A549 (cell line): ENCODE measurements at places on chromosomes 2 and 18.

DNA sequence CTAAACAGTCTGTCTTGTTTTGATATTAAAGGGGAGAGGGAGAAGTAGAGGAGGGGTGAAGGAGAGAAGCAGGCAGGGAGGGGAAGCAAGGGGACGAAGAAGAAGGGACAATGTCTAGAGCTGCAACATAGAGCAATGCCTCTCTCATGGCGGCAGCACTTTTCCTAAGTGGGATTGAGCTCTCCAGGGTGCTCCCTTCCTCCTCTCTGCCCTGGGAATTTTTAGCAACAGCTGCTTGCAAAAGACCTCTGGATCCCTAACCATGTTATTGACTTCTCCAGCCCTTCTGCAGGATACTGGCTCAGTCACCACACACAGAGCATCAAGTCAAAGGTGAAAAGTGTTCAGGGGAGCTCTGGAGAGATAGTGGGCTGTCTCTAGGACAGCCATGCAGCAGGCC is 734.9 kb downstream of the EPHA4 start:
- no peak for DNase-seq

DNA sequence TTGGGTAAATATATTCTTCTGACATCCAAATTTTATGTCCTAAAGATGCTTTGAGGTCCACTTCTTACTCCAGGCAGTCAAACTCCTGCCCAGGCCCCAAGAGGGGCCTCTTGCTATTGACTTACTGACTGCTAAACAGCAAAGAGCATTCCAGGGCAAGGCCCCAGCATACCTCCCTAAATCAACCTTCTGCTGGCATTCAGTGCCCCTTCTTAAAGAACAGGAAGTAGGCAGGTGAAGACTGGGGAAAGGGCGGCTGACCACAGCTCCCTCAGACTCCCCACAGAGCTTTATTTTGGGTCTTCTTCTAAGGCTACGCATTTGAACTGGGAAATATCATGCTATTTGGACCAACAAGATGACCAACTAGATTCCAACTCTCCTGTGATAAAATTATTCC is 68.9 kb downstream of the USP40 start:
- DNase-seq, result no peak

- no peak for DNase-seq
These were observed 1.8 kb downstream of the KIF5C start for GRCh38 chr2:148876595-148877402.

- no peak for DNase-seq
These were observed 183.9 kb downstream of the SH3RF3 start for GRCh38 chr2:109312902-109313301.

GRCh38 chr2:49807689-49808088 is 653.4 kb upstream of the FSHR start:
- no peak for DNase-seq

DNA sequence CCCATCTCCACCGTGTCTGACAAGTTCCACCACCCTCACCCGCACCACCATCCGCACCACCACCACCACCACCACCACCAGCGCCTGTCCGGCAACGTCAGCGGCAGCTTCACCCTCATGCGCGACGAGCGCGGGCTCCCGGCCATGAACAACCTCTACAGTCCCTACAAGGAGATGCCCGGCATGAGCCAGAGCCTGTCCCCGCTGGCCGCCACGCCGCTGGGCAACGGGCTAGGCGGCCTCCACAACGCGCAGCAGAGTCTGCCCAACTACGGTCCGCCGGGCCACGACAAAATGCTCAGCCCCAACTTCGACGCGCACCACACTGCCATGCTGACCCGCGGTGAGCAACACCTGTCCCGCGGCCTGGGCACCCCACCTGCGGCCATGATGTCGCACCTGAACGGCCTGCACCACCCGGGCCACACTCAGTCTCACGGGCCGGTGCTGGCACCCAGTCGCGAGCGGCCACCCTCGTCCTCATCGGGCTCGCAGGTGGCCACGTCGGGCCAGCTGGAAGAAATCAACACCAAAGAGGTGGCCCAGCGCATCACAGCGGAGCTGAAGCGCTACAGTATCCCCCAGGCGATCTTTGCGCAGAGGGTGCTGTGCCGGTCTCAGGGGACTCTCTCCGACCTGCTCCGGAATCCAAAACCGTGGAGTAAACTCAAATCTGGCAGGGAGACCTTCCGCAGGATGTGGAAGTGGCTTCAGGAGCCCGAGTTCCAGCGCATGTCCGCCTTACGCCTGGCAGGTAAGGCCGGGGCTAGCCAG is 1.2 kb downstream of the ONECUT2 start:
- no peak for DNase-seq

DNA sequence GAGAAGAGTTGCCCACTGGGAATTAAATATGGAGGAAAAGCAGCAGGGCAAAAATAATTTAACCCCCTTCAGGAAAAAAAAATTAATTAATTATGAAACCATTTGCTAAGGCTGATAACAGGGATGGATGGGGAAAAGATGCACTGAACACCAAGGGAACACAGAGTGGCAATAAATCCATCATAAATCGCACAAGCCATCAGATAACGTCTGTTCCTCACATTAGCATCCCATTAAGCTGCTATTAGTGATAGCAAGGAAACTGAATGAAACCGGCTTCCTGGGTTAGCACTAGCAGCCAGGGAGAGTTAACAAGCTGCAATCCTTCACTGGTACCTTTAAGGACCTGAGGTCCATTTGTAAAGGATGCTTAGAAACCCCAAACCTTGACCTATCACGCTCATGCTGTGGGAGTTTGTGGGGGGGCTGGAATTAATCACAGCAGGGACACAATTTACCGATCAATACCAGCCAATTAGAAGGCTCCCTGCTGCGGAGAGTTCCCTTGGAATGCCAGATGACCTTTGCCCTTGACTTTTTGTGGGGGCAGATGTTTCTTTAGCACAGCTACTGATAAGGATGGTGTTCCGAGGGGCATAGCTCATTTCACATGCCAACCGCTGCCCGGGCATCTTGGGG is 175.5 kb upstream of the KLF7 start:
- DNase-seq, result no peak

- no peak for DNase-seq
These were observed 216.8 kb upstream of the SLC14A2 start for GRCh38 chr18:45398448-45398847.

DNA sequence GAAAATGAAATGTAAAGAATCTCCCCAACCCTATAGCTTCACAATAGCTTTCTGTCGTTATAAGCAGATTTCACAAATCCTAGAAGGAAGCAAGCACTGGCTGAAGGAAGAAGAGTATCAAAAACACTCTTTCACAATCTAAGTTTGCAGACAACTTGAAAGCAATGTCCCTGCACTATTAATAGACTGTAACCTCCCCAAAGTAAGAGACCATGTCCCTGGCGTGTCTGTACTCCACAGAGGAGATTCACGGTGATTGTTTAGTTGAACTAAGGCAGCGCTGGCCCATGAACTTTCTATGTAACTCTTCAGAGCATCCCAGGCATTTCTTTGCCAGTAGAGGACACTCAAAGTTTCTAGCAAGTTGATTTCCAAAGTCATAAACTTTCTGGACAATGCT is 128.0 kb upstream of the HNRNPA3 start:
- no peak for DNase-seq

- no peak for DNase-seq
These were observed 149.4 kb downstream of the EPHA4 start for GRCh38 chr2:221422516-221423209.

- peak; percentile 38 for DNase-seq
These were observed 564 bp downstream of the DPYSL5 start for GRCh38 chr2:26848336-26849055.

- DNase-seq, result peak; percentile 49
These were observed 775 bp downstream of the SPRED2 start for GRCh38 chr2:65431421-65432226.

GRCh38 chr2:165573534-165574461 is 104.3 kb downstream of the CSRNP3 start:
- DNase-seq, result peak; percentile 29

DNA sequence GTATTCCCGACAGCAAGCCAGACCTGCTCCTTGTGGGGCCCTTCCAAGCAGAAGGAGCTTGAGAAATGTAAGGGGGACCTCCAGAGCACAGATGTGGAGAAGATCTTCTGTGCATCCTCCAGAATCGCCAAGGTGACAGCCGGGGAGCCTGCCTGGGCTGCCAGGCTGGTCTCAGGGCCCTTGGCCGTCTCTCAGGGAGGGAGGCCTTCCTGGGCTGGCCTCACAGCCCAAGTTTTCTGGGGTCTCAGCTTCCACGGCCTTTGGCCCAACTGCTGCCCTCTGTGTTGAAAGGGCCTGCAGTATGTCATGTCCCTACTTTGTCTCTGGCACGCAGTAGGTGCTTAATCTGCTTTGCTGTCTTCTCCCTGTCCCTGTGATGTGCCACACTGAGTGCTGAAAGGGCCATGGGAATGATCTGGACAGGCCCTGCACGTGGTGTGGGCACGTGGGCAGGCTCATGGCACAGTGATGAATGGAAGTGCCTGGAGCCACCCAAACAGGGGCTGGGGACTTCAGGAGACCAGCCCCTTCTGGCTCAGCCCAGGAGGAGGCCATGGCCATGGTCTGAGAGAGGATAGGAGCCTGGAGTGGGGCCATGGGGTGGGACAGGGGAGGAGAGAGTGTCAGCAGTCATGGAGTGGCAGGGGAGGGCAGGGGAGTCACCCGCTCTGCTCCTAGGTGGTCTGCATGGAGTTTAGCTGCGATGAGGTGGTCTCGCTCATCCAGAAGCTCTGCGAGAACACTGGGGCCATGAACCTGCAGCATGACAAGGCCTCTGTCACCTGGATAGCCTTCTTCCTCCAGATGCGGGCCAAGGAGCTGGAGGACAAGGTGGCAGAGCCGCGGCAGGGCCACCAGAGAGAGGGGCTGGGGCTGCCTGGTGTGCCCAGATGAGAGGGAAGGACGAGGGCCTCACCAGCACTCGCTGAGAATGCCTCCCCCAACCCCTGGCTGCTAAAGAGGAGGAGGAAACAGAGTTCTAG is 35.4 kb downstream of the HJURP start:
- DNase-seq, result no peak

DNA sequence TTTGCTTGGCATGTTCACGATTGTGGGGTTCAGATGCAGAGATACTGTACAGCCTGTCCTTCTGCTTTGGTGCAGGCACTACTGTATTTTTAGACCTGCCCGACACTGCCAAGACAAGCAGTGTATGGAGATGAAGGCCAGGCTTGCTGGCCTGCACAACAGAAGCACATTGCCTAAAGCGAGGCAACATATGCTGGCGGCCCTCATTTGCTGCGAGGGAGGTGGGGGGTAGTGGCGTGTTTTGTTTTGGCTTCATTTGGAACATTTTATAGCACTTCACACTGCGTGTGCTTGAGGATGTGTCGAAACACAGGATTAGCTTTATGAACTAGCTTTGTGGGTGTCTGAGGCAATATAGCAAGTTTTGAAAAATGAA is 27.0 kb downstream of the TMEM182 start:
- DNase-seq, result no peak

DNA sequence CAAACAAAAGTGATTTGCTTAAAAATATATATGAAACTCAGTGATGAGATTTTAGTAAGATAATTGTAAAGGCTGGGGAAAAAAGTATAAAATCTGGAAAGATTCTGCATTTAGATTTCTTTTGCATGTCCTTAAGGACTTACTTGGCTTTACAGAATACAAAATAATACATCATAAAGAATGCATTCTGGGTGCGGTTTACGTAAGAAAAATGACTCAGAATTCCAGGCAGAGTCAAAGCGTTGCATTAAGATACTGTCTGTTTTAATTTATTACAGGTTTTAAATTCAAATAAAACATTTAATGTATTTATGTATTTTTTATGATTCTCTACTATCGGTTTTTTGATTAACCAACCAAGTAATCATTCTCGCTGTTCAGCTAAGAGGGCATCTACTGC is 178.0 kb downstream of the SH3BP4 start:
- DNase-seq, result no peak

- DNase-seq, result peak; percentile 21
These were observed 501 bp downstream of the RETREG2 start for GRCh38 chr2:219178377-219179175.

GRCh38 chr2:168687314-168687713 is 115.1 kb upstream of the NOSTRIN start:
- peak; percentile 18 for DNase-seq

DNA sequence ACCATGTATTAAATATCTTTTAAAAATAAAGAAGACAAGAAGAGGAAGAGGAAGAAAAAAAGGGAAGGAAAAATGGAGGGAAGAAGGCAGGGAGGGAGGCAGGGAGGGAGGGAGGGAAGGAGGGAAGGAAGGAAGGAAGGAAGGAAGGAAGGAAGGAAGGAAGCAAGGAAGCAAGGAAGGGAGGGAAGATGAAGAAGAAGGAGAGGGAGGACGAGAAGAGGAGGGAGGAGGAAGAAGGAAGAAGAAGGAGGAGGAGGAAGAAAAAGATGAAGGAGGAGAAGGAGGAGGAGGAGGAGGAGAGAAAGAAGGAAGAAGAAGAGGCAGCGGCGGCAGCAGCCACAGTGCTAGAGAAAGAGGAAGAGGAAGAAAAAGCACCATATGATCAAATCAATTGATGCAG is 189.6 kb downstream of the EXOC6B start:
- DNase-seq, result no peak

GRCh38 chr2:69831354-69831905 is 2.0 kb downstream of the GMCL1 start:
- DNase-seq, result no peak

DNA sequence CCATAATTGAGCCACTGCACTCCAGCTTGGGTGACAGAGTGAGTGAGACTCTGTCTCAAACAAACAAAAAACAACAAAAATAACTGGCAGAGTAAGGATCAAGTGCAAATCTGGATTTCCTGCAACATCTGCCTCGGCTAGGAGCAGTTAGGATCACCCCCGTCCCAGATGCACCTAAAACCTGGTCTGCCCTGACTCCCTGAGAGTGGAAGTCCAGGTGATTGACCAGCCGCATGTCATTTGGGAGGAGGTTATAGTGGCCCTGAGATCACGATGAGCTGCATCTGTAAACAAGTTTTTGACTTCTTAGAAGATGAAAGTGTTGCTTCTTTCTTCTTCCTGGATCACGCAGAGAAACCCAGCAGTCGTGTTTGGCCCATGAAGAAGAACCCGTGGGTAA is 5.0 kb upstream of the ESPNL start:
- DNase-seq, result no peak

- no peak for DNase-seq
These were observed 28.6 kb downstream of the BOD1L2 start for GRCh38 chr18:57175532-57175931.

- DNase-seq, result no peak
These were observed 50.4 kb upstream of the PPM1B start for GRCh38 chr2:44118257-44118656.

GRCh38 chr18:29664278-29665036 is 1378.1 kb downstream of the DSC3 start:
- no peak for DNase-seq
